CMK (cell line): ENCODE measurements at places on chromosomes 6 and 20.

GRCh38 chr20:2596673-2597279 is 55.7 kb upstream of the NOP56 start:
- DNase-seq, result no peak

GRCh38 chr6:36109092-36109491 is 21.2 kb upstream of the MAPK13 start:
- DNase-seq, result no peak

GRCh38 chr6:4336084-4336483 is 200.7 kb upstream of the ECI2 start:
- no peak for DNase-seq

DNA sequence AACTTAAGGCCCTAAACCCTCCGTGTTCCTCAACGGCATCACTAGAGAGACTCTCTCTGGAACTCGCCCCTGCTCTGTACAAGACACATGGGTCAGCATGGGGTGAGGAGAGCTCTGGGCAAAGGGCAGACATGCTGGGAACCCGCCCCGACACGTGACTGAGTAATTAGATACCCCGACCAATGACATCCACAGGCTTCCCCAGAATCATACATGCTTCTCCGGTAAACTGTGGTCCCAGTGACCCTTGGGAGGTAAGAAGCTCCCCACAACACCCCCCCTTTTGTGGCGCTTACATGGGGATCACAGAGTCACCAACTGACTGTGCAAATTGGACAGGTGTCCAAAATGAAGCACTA is 31.7 kb upstream of the RPS6KA2 start:
- DNase-seq, result no peak

DNA sequence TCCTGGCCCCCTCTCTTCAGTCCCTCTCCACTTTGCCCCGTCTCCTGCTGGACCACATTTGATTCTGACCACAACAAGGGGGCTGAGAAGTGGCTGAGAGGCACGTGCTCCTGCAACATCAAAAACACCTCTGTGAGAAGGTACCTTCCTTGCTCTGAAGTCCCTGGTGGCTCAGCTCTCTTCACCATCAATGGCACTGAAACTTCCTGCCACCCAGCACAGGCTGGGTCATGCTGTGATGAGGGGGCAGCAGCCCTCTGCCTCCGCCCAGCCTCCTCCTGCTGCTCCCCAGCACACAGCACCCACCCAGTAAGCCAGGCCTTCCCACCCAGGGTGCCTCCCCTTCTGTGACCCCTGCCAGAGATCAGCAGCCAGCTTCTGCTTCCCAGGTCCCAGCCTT is 10.3 kb downstream of the ZMYND8 start:
- no peak for DNase-seq

DNA sequence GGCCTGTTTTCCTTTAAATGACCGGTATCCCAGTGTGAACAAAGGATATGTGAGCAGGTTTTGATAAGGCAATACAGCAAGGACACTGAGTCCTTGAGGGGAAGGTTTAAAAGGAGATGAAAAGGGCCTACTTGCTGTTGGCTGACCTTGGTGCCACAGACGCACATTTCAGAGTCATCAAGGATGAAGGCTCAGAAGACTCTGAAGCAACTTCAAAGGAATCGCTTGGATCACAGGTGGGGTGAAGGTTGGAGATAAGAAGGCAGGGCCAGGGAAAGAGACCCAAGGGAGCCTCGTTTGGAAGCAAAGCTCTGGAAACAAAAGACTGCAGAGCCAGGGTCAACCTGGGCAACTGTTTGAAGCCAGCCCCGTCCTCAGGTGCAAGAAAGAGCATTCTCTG is 30.1 kb upstream of the PNPLA1 start:
- DNase-seq, result no peak

DNA sequence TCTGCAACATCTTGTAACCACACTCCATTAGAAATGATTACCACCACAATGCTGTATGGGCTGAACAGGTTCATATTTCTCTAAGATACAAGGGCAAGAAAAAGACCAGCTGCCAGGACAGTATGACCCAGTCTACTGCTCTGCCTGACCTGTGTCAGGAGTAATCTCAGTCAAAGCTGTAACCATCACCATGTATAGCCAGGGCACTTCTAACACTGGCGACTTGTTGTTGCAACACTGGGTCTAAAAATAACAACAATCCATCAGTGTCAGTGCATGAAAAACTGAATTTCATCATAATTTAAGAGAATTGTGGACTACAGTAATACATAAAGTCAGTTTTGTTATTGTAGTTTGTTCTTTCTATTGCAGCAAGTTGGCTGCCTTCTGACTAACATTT is 738.6 kb upstream of the ADGRB3 start:
- DNase-seq, result no peak

- DNase-seq, result peak; percentile 5
These were observed 218.2 kb downstream of the BMP7 start for GRCh38 chr20:57048027-57048869.
